ENCODE measurements at places on chromosomes 1 and 21. TPM values are rescaled to one million over a fixed set of nuclear protein-coding genes. Genes with fewer than 3 reads are reported as not detected.

KCNJ9 gene
- total RNA-seq = not detected

DNA sequence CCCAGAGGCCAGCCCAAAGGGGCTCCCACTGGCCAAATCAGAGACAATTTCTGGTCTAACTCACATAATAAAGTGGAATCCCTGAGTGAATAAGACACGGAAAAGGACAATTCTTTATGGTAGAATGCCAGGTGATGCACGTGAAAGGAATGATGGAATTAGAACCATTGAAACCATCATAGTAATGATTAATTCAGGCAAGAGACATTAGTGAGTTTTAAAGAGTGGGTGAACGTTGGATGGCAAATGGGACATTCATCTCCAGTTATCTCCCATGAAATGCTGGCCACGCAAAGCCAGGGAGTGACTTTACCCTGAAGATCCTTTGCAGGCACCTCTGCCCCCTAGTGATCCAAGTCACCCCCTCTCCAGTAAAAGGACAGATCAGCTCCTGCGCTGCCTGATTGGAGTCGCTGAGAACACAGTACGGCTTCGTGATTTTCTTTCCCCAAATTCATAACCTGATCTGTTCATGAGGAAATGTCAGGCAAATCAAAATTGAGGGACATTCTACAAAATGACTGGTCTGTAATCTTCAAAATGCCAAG, 87.5 kb downstream of the AJAP1 start:
- DNase-seq = no peak

- no peak for DNase-seq
Observed at GRCh38 chr1:172832006-172832725, 173.3 kb downstream of the FASLG start.

GRCh38 chr1:16999863-17000262, 11.9 kb downstream of the ATP13A2 start:
- DNase-seq = no peak

GRCh38 chr1:214247501-214248041, 33.4 kb upstream of the SMYD2 start:
- no peak for DNase-seq

GRCh38 chr1:76503736-76504135, 363.5 kb upstream of the ST6GALNAC5 start:
- DNase-seq = no peak

RASAL2 gene
- 0.61 TPM for total RNA-seq

DNA sequence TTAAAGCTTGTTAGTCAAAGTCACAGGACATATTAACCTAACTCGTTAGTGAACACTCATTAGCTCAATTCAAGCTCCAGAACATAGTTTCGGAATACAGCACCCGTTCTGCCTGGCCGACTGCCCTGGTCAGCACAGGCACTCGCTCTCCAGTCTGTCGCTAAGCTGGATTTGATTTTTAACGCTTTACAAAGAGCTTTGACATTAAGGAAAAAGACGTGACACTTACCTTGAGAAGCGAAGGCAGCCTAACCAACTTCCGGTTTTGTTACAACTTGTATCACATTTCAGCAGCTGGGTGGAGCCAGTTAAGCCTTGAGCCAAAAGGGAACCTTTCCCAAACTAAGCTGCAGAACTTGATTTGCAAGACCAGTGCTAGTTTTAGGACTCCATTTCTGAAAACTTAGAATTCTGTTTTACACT, at the start of gene FRRS1:
FRRS1 (minus strand) TSS at position 258 of the 423 bp plus-strand sequence. CDS start 17,867 bp downstream, outside the sequence.
- peak; percentile 85 for DNase-seq

GRCh38 chr1:86356247-86356646, 39.9 kb downstream of the ODF2L start:
- no peak for DNase-seq

CAPN8 gene
- total RNA-seq = 7.5 TPM

DNA sequence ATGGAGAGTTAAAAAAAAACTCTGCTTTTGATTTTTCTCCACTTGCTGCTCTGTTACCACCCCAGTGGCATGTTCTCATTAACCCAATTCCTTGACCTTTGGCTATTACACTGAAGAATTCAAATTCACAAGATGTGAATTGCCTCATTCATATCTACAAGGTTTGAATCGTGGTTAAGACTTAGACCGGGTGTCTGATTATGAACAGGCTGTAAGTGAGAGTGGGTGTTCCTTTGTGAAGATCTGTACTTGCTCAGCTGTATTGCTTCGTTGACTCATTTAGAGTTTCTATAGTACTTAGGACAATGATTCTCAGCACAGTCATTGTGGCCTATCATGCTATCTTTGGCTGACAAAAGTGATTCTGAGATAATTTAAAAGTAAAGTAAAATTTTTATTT, 36.4 kb downstream of the DNM3 start:
- no peak for DNase-seq

GRCh38 chr1:172352435-172352834, 68.0 kb upstream of the C1orf105 start:
- DNase-seq = no peak

DNA sequence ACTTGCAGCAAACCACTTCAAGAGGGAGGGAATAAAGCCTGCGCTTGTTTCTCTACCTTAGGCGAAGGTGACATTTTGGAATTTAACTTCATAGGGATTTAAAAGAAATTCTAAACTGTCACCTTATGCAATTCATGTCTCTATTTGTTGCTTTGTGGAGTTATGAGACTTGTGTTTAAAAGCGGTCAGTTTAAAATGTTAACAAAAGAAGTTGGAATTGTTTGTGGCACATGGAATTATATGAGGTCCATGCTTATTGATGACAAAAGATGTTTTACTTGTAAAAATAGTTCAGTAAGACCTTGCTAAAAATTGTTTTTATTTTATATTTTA, 15.8 kb downstream of the NR5A2 start:
- no peak for DNase-seq

DNA sequence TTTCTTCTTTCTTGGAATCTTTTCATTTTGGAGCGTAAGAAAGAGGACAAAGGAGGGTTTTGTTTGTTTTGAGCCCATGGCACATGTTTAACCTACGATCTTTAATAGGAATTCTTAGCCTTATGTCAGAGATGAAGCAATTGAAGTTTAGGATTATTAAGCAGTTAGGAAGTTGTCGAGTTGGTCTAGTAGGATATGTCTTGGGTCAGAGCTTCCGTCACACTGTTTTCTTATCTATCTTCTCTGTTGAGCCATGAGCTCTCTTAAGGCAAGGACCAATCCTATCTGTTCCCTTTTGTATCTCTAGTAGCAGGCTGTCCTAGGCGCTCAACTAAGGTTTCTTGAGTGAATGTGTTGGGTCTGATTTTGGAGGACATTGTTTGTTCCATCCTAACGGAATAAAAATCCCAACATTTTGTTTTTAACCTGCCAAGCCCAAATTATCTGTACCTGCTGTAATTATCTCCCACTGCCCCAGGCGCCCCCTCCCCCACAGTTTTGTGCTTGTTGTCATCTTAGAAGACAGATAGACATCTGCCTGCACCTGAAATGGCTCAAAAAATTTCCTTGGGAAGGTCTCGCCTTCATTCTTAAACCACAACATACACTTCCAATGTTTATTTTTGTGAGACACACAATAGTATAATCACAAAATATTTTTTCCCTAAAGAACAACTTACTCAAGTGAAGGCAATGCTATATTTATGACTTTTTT, 95.3 kb upstream of the GADD45A start:
- DNase-seq = no peak

CYP4A22 gene
- not detected for total RNA-seq

DDR2 gene
- total RNA-seq = 8.4 TPM

CD164L2 gene
- total RNA-seq = not detected

DNA sequence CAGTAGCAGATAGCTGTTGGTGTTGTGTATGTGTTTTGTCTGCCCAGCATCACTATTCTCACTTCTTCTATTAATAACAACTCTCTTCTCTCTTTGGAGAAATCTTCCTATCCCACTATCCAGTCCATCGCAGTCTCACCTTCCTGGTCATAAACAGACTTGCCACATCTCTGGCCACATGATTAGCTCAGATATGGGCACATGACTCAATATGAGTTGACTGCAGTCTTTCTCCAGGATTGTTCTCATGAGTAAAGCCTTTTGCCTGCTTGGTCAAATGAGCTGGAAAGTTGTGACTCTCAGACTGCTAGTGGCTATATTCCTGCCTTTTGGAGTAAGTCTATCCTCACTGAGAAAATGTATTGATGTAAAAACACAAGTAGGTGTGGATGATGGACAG, 32.9 kb upstream of the TADA1 start:
- DNase-seq = no peak

DNA sequence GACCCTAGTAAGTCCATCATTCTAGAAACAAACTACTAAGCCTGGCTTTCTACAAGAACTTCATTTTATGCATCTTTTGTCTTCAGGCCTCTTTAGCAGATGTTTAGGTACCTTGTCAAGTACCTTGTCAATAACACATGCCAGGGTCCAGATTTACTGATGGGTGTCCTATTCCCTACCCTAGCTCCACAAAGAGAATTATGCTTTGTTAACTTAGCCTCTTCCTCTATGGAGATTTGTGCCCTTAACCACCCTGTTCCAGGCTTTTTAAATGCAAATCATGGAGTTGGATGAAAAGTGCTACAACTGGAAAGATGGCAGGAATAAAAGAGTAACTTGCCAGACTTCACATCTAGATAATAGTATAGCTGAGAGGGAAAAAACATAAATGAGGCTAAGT, 42.7 kb downstream of the SPATA46 start:
- DNase-seq = no peak

DENND4B gene
- 74.8 TPM for total RNA-seq

DNA sequence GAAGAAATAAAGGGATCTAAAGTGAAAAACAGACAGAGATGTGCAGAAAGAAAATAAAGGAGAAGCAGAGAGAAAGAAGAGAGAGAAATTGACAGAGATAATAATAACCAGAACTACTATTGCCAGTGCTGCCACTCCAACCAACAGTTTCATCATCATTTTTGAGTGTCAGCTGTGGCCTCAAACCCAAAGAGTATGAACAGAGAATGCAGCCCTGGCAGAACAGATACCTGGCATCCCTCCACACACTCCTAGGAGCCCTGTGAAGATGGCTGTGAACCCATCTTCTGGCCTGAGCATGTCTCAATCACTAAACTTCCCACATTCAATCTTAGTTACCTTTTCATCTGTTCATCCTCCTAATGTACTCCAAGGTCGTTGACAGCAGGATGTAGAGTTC, 385.8 kb upstream of the NFIA start:
- no peak for DNase-seq

DNA sequence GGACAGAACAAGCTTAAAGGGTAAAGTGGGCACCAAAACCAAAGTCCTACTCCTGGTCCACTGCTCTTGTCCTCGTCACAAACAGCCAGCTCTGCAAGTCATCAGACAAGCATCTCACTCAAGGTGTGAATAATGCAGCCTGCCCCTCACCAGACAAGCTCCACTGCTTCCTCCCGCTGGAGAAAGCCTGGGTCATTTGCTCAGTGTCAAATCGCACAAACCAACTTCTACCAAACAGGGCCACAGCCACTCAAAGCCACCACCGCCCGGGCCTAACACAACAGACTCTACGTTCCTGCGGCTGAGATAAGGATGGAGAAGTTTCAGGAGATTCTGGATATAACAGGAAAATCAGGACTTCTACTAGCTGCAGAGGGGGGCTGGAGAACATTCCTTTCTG, 3.3 kb downstream of the SSBP3 start:
- no peak for DNase-seq

Data from GM12878 (cell line).